MCF 10A (cell line): ENCODE measurements at places on chromosomes 16 and 17. TPM values are rescaled to one million over a fixed set of nuclear protein-coding genes. Genes with fewer than 3 reads are reported as not detected.

DNA sequence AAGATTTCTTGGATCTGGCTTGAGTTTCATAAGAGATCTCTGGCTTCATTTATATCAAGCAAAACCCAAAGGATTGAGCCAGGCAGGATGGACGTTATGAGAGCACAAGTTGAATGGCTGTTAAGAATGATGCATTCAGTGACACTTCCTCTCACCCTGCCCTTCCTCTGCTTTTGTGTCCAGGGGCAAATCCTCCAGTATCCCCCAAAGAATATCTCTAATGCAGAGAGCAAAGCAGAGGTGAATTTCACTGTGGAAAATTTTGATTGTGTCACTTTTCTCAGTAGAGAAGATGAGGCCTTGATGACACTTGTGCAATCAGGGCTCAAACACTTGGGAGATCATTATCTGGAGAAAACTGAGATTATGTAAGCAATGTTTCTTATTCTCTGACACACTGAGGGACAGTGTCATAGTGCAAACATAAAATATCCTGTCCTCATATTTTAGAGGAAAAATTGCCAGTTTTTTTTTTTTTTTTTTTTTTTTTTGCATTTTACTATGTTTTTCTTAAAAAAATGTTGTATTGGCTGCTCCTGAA lies 25.3 kb downstream of the MARCHF10 start:
- no peak for DNase-seq
- peak overlapping the region; percentile 27 for H3K27ac ChIP-seq
- H3K4me3 ChIP-seq: no peak overlapping the region
- H3K4me1 ChIP-seq: peaks cover 38% of the 10 kb centered on the region
- H3K36me3 ChIP-seq: peaks cover 4% of the 10 kb centered on the region
- H3K27me3 ChIP-seq: no peaks in the 10 kb centered on the region

GRCh38 chr17:42312285-42313130 lies 24.2 kb downstream of the STAT5A start:
- H3K4me1 ChIP-seq: no peaks in the 10 kb centered on the region
- DNase-seq: peak; percentile 58
- H3K27ac ChIP-seq: no peak overlapping the region
- no peaks in the 10 kb centered on the region for H3K27me3 ChIP-seq
- no peak overlapping the region for H3K4me3 ChIP-seq

The CORO1A gene
- 0.83 and 1.9 TPM in 2 replicates for total RNA-seq

The PIK3R6 gene
- total RNA-seq: not detected in 2 replicates

DNA sequence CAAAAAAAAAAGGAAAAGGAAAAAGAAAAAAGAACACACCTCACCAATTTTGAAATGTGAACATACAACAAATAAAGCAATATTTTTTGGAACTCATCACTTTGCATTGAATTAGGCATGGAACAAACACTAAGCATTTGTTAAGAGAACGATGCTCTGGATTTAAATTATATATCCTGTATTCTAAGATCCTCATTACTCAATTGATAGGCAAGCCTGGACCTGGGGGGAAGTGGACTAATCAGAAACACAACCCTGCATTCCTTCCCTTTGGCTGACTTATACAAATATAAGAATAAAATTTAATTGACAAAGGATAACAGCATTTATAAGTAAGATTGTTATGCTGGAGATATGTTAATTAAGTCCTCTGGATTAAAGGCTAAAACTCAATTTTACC lies 2.2 kb downstream of the GJC1 start:
- no peaks in the 10 kb centered on the region for H3K36me3 ChIP-seq
- H3K27me3 ChIP-seq: no peaks in the 10 kb centered on the region
- peaks cover 11% of the 10 kb centered on the region for H3K4me1 ChIP-seq
- DNase-seq: no peak
- H3K27ac ChIP-seq: no peak overlapping the region

DNA sequence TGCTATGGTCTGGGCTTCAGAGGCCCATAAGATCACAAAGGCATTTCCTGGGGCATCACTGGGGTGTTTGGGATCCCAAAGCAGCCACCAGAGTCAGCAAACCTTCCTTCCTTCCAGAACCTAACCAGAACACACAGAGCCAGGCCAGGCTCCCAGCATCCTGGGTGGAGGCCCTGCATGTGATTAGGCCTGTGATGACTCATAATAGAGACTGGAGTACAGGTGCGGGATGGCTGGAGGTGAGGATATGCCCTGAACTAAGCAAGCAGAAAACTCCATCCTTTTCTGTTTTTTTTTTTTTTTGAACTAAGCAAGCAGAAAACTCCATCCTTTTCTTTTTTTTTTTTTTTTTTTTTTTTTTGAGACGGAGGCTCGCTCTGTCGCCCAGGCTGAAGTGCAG lies 17.7 kb upstream of the GFOD2 start:
- H3K27me3 ChIP-seq: no peaks in the 10 kb centered on the region
- H3K4me1 ChIP-seq: no peaks in the 10 kb centered on the region
- H3K27ac ChIP-seq: no peak overlapping the region
- H3K36me3 ChIP-seq: peaks cover 4% of the 10 kb centered on the region

The CACNG1 gene
- total RNA-seq: not detected in 2 replicates

DNA sequence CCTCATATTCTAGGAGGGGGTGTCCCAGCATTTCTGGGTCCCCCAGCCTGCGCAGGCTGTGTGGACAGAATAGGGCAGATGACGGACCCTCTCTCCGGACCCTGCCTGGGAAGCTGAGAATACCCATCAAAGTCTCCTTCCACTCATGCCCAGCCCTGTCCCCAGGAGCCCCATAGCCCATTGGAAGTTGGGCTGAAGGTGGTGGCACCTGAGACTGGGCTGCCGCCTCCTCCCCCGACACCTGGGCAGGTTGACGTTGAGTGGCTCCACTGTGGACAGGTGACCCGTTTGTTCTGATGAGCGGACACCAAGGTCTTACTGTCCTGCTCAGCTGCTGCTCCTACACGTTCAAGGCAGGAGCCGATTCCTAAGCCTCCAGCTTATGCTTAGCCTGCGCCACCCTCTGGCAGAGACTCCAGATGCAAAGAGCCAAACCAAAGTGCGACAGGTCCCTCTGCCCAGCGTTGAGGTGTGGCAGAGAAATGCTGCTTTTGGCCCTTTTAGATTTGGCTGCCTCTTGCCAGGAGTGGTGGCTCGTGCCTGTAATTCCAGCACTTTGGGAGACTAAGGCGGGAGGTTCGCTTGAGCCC lies 11.6 kb downstream of the STH start:
- H3K27ac ChIP-seq: no peak overlapping the region
- no peaks in the 10 kb centered on the region for H3K27me3 ChIP-seq
- no peak for DNase-seq
- no peak overlapping the region for H3K4me3 ChIP-seq
- no peaks in the 10 kb centered on the region for H3K36me3 ChIP-seq
- H3K4me1 ChIP-seq: peaks cover 8% of the 10 kb centered on the region

- H3K27me3 ChIP-seq: no peaks in the 10 kb centered on the region
- H3K36me3 ChIP-seq: peaks cover 10% of the 10 kb centered on the region
- no peak for DNase-seq
Observed at GRCh38 chr17:896953-897661, 82.5 kb downstream of the NXN start.

DNA sequence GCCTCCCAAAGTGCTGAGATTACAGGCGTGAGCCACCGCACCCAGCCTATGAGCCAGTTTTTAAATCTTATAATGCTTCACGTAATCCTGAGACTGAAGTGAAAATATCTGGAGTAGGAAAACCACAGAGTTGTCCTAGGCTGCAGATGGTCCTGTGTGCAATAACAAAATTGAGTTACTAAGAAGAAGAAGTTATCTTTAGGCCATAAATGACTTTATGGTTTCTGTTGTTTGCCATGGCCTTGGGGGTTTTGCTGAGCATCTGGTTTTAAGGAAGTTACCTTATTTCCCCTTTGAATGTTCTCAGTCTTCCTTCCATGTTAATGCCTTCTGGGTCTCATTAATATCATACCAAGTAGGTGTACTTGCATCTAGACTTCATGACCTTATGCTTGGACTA lies 16.5 kb downstream of the NMT1 start:
- no peak overlapping the region for H3K4me3 ChIP-seq
- H3K36me3 ChIP-seq: peaks cover 77% of the 10 kb centered on the region
- no peak overlapping the region for H3K27ac ChIP-seq
- peaks cover 16% of the 10 kb centered on the region for H3K4me1 ChIP-seq
- no peaks in the 10 kb centered on the region for H3K27me3 ChIP-seq

The SDR42E2 gene
- not detected in 2 replicates for total RNA-seq

GRCh38 chr17:59067340-59067739 lies 39.3 kb downstream of the TRIM37 start:
- H3K27me3 ChIP-seq: no peaks in the 10 kb centered on the region
- no peak for DNase-seq
- H3K27ac ChIP-seq: no peak overlapping the region
- no peaks in the 10 kb centered on the region for H3K4me1 ChIP-seq
- H3K36me3 ChIP-seq: peaks cover 68% of the 10 kb centered on the region

- H3K36me3 ChIP-seq: no peaks in the 10 kb centered on the region
- no peaks in the 10 kb centered on the region for H3K4me1 ChIP-seq
- no peak overlapping the region for H3K4me3 ChIP-seq
- no peak for DNase-seq
Observed at GRCh38 chr17:78279360-78279990, 48.0 kb downstream of the TMEM235 start.

- H3K27ac ChIP-seq: no peak overlapping the region
- no peaks in the 10 kb centered on the region for H3K36me3 ChIP-seq
- H3K27me3 ChIP-seq: no peaks in the 10 kb centered on the region
- DNase-seq: no peak
- H3K4me1 ChIP-seq: peaks cover 11% of the 10 kb centered on the region
- H3K4me3 ChIP-seq: no peak overlapping the region
Observed at GRCh38 chr16:79996321-79996720, 395.8 kb upstream of the MAF start.
